Stimulated activated CD8-positive, alpha-beta memory T cell treated with anti-CD3 and anti-CD28 coated beads, Interleukin-12 subunit alpha, Interleukin-12 subunit beta, amount 100 ng/mL, for 4 hours (primary cell): ENCODE measurements at places on chromosomes 7 and 10.

DNA sequence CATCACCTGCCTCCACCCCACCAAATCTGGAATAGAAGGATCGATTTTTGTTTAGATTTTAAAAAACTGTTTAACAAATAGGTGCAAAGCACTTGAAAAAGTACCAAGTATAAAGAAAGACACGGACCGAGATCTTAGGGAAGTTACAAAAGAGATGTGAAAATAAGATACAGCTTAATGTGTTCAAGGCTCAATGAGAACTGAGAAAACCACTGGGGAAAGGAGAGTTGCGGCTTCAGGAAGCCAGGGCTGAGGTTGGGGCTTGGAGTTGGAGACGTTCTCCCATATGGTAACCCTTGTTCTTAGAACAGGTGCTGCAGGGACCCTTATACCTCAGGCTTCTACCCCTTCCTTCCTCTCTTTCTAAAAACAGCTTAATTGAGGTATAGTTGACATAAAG is 140.2 kb downstream of the FANK1 start:
- no peak for DNase-seq

DNA sequence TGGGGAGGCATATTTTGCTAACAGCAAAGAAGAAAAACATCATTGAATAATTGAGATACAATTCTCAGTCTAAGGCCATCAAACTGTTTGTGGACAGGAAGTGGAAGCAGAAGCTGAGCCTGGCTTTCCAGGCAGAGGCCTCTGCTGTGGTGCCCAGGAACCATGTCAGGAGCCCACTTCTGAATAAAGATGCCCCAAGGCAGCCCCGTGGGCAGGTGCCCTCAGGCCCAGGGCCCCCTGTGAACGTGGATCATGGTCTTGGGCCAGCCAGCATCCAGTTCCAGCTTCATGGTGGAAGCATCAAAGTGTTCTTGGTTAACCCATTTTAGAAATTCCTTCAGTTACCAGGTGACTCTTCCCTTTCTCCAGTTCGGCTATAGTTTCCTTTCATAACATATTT is 346.8 kb downstream of the PTPRN2 start:
- DNase-seq: no peak

DNA sequence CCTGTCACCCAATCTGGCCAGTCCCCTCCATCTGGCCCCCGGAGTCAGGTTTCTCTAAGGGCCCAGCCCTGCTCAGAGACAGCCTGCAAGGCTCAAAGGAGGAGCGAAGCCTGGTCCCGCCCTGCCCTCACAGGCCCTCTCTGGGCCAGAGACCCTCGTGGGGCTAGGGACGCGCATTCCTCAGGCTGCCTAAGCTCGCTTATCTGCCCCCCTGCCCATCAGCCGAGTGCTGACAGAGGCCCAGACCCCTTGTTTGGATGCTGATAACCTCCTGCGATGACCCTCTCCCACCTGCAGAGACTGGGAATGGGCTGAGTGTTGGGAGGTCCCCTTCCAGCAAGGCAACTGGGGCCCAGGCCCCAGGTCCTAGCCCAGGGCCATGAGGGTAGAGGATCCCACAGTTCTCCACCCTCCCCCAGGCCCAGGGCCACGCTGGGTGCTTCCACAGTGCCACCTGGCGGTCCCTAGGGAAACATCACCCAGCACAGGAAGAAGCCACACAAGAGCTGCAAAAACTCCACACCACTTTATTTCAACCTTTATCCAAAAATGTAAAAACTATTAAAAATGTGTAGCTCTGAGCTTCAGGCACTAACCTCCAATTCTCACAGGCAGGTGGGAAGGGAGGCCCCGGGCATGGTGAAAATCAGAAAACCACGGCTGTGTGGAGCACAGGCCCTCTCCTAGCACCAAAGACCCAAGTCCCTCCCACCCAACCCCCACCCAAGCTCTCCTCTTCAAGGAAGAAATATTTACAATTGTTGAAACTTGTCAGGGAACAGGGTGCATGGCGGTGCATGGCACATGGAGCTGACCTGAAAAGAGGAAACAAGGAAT is 2.2 kb downstream of the NPM3 start:
- DNase-seq: peak; percentile 49

GRCh38 chr7:74272305-74273038 is 16.7 kb upstream of the CLIP2 start:
- DNase-seq: no peak

- no peak for DNase-seq
Observed at GRCh38 chr10:98301664-98302319, 33.8 kb upstream of the LOXL4 start.

DNA sequence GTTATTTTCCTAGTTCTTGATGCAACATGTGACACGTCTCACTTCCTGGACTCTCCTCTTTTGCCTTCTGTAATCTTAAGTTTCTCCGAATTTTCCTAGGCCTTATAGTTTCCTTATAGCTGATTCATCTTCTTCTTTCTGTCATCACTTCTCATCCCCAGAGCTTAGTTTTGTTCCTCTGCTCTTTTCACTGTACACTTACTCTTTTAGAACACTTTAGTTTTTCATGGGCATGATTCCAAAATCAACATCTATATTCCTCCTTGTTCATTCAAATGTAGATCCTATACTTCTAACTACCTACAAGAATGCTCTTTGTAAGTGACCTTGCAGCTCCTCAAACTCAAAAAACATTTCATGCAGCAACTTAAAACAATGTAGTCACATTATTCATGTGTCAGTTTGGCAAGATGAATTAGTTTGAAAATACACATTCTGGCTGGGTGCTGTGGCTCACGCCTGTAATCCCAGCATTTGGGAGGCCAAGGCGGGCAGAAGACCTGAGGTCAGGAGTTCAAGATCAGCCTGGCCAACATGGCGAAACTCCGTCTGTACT is 13.1 kb upstream of the SLC26A3 start:
- no peak for DNase-seq

DNA sequence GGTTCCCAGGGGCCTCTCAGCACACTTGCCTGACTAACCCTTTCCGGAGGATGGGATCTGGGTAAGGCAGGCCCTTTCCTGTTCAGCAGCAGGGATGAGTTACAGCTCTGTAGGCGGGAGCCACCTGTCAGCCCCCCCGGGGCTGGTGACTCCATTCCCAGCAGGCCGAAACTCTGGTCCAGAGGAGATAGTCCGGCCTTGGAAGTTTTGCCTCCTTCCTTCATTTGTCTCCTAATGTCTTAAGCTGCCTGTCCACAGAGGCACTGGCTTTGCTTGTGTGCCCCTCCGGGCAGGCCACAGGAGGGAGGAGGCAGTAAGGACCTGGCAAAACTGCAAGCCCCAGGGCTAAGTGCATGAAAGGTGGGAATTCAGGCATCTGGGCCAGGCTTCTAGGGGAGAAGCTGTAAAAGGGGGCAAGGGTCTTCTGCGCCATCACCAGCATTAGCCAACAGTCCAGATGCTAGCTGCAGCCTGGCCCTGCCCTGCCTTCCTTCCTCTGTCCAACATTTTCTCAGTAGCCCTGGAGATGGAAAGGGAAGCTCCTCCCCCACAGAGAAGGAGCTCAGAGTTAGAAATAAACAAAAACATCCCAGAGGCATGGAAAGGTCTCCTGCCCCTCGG is 1.2 kb downstream of the ADIRF start:
- no peak for DNase-seq

- DNase-seq: no peak
Observed at GRCh38 chr7:301291-302053, 11.5 kb downstream of the FOXL3 start.

DNA sequence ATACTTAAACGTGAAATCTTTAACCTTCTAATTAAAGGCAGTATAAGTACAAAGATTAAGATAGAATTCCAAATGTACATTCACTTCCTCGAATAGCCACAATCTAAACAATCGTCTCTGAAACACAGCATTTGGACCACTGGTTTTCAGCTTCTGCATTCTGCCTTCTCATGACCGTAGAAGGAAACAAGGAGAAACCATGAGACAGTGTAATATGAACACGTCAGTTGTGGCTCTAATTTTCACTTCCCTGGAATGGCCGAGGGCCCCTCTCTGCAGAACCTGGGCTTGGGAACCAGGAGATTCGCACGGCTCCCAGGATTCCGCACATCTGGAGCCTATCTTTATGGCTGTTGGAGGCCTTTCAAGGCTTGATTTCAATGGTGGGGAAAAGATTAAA is 189.3 kb downstream of the KLF6 start:
- DNase-seq: no peak

- no peak for DNase-seq
Observed at GRCh38 chr7:31373337-31374289, 33.1 kb upstream of the NEUROD6 start.

DNA sequence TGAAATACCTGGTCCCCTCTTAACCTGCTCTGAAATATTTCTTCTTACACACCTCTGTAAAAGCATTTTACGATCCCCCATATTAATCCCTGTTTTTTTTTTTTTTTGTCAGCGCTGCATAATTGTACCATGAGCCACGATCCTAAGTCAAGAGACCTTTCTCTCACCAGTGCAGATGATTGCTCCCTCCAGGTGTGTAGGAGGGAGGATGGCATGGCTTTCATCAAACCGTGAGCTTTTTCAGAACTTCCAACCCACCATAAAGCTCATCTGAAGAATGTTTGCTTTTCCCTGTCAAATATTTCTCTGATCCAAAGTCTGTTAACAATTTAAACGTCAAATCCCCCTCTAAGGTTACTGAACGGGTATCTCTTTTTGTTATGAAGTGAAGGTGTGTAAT is 28.2 kb upstream of the SEPHS1 start:
- DNase-seq: no peak

DNA sequence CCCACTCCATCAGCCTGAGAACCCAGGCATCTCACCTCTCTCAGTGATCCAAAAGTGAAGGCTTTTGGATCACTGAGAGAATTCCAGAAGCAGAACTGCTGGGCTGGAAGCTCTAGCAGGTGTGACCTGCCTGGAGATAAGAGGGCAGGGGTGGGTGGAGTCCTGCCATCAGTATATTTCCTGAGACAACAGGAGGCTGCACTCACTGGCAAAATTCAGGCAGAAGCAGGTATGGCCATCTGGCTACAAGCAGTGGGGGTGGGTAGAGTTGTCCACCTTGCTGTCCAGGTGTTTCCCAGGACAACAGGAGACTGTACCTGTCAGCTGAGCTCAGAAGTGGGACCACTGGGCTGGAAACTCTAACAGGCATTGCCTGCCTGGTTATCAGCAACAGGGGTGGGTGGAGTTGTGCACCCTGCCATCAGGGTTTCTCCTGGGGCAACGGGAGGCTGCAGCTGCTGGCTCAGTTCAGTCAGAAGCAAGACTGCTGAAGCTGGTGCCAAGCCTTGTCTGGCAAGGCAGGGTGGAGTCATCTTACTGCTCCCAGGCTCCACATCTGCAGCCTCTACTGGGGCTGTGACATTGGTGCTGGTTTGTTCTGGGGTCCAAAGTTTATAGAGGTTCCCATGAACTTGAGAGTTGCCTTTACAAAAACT is 47.2 kb upstream of the SFTPD start:
- DNase-seq: no peak

- DNase-seq: no peak
Observed at GRCh38 chr7:141697211-141697871, 4.6 kb downstream of the DENND11 start.

DNA sequence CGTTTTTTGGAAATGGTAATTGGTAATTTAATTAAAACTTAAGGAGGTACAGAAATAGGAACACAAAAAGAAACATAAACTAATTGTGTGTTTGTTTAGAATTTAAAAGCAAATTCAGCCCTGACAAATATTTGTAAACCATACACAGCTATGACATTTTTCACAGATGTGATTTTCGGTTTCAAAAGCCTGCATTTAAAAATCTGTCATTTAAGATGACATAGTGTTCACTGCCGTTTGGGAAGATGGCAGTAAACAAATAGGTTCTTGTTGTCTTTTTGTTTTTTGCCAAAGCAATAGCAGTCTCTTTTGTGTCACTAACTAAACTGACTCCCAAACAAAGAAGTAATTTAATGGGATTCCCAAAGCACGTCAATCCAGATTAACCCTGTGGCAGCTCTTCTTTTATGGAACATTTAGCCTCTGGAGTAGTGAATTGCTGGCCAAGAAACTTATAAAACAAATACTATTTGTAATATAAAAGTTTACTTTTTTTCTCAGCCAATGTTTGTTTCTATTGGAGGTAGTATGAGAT is 697.6 kb downstream of the PHTF2 start:
- no peak for DNase-seq

DNA sequence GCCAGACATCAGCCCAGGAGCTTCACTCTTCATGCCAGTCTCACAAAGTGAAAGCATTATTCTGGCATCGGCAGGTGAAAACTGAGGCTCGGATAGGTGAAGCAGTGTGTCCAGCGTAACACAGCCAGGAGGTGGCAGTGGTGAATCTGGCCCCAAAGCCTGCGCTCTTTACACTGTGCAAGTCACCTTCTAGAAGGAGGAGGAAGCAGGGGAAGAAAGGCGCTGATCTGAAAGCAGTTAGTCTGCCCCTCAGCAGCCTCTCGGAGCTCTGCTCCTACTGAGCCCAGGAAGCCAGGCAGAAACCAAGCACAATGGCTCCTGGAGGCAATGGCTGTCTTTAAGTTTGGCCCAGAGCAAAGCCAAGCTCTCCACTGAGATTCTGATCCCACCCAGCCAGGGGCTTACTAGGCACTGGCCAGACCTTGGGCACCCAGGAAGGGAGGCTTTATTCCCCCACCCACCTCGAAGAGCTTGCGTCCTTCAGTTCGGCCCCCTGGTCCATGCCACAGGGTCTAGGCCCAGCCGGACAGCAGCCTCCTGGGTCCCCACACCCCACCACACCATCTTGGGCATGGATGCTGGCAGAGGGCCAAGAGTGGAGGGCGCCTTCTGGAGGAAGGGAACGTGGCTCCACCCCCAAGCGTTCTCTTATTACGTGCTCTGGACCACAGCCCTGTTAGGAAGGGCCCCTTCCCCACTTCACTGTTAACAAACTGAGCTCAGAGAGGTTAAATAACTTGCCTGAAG is 104.5 kb downstream of the GRID1 start:
- no peak for DNase-seq

DNA sequence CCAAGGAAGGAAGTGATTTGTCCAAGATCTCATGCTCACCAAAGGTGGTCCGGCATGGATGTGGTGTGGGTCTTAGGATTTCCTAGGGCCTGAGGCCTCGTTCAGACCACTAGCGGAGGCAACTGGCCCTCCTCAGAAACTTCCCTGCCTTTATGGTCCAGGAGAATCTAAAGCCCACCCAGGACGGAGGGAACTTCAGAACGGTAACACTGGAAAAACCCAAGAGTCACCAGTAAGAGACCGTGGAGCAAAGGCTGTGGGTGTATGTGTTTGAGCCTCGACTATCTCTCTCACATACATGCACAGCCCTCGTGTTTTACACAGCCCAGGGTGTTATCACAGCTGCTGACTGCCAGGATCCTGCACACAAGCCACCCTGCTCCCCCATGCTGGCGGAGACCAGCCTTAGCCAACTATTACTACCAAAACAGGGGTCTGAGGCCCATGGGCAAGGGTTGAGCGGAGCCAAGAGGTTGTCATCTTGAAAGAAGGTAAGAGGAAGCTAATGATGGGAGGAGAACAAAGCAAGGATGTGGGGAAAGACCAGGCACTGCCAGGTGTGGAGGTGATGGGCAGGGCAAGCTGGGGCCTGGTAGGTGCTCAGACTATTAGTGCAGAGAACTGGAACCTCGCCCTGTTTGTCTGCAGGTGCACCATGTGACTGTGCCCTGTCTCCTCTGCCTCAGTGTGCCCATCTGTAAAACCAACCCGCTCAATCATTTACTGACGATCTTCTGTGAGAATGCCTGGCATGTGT is 170.2 kb upstream of the ZMIZ1 start:
- no peak for DNase-seq

GRCh38 chr10:30032125-30032524 is 27.3 kb downstream of the JCAD start:
- no peak for DNase-seq
